ENCODE measurements at places on chromosomes 5 and 9.
A peak's percentile ranks its signal among the peaks of the same experiment; 100 is the strongest.

- no peak for ATAC-seq
Measured at GRCh38 chr5:42672925-42673324, 83.7 kb upstream of the CCDC152 start.

DNA sequence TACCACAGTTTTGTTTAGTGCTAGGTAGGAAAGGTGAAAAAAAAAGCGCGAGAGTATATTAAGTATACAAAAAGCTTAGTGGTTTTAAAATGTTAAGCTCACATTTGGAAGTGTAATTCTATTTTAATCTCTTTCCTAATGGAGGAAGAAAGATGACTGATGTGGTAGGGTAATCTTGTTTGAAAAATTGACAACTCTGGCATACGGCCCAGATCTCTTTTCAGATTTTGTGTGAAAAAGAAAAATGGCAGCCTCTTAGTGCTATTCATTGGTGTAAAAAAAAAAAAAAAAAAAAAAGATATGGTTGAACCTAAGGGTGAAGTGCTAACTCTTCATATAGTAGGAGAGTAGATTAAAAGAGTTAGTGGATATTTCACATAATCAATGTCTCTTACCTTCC, 108.0 kb downstream of the ZSWIM6 start:
- ATAC-seq = no peak

DNA sequence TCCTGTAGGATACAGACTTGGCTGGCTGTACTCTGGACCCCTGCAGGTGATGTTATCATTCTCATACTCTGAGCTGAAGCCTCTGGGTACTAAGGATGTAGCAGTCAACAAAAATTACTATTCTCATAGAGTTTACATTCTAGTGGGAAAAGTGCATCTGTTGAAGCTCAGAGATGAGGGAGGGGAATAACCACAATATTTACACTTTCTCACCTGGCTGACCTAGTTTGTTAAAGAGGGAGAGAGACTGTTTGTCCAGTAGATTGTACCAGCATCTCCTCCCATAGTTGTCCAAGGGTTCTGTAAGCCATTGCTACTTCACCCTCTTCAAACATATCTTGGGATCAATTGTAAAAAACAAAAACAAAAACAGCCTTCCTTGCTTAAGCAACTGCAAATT, 33.8 kb upstream of the CHD1 start:
- no peak for ATAC-seq

DNA sequence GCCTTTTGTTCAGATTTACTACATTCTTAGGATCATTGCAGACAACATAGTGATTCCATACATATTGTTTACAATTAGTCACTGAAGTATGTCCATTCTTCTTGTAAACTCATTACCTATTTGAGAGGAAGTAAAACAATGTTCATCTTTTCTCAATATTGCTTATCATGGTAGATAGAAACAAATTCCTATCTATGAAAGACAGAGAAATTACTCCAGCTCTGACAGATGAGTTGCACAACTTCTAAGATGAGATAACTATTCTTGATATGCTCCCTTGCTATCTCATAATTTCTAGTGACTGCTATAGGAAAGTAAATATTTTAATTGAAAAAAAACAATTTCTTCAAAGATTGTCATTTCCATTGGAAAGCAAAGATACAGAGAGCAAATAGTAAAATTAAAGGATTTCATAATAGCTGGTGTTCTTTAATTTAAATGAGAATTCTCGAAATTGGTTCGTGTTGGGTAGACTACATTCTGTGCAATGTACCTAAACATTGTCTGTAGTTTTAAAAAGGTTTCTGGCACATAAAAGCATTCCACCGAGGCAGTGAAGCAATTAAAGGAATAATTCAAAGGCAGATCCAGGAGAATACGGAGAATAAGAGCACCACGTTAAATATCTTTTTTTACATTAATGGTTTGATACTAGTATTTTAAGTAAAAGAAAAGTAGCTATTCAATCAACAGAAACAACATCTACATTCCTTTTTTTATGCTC, 1029.1 kb upstream of the ACO1 start:
- ATAC-seq = no peak

GRCh38 chr5:38595132-38595745, 38.8 kb upstream of the LIFR start:
- ATAC-seq = no peak

DNA sequence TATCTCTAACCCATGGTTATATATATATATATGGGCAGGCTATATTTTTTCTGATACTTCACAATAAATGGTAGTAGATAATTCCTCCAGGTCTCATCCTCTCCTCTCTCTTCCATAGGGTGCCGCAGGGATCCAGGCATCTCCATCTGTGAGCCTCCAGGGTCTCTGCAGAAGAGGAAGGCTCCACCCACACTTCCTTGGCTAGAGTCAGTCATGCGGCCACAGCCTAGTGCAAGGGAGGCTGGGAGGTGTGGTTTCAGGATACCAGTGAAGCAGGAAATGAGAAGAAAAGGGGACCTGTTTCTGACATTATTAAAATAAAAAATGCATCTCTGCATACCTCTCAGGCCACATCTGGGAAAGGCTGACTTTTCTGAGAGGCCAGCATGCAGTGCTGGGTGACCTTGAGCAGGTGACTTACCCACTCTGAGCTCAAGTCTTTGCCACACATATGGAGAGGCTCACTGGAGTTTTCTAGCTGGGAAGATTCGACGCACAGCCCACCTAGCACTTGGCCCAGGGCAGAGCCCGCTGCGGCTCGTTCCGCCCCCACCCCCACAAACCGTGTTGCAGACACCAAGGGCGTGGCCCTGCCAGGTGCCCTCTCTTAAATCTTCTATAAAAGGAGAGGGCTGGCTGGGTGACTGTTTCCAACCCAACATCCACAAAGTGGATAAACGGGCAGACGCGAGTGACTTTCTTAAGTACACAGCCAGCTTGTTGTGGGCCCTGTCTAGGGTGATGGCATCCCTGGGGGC, 47.9 kb downstream of the OLFM1 start:
- no peak for ATAC-seq

- no peak for ATAC-seq
Measured at GRCh38 chr5:38207343-38207742, 51.0 kb upstream of the EGFLAM start.

GRCh38 chr5:61277190-61277589, 54.9 kb upstream of the ZSWIM6 start:
- peak; percentile 35 for ATAC-seq

DNA sequence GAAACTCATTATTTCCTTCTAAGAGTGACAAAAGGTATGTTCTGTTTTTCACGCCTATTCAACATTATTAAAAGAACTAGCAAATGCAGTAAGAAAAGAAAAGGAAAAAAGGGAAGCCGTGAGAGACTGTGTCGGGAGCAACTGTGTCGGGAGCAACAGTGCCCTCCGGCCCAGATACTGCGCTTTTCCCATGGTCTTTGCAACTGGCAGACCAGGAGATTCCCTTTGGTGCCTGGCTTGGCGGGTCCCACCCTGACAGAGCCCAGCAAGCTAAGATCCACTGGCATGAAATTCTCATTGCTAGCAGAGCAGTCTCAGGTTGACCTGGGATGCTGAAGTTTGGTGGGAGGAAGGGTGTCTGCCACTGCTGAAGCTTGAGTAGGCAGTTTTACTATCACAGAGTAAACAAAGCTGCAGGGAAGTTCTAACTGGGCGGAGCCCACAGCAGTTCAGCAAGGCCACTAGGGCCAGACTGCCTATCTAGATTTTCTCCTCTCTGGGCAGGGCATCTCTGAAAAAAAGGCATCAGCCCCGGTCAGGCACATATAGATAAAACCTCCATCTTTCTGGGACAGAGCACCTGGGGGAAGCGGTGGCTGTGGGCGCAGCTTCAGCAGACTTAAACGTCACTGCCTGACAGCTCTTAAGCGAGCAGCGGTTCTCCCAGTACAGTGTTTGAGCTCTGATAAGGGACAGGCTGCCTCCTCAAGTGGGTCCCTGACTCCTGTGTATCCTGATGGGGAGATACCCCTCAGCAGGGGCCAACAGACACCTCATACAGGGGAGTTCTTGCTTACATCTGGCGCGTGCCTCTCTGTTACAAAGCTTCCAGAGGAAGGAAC, 1237.4 kb upstream of the CDH18 start:
- no peak for ATAC-seq

DNA sequence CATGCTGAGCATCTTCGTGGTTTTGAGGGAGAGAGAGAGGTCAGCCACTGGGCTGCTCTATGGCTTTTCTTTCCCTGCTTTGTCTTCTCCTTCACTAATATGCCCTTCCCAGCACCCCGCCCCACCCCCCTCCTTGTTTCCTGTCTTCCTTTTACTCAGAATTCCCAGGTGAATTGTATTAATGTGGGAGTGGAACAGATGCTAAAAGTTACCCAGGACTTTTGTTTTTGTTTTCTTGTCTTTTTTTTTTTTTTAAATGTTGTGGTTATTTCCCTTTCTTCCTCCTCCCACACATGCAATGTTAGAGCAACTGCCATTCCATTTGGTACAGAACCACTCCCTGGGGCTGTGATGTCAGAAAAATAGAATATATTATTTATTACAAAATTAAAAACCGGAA, 442.7 kb upstream of the CD180 start:
- no peak for ATAC-seq

GRCh38 chr5:173240091-173241050, 5.4 kb upstream of the NKX2-5 start:
- no peak for ATAC-seq

DNA sequence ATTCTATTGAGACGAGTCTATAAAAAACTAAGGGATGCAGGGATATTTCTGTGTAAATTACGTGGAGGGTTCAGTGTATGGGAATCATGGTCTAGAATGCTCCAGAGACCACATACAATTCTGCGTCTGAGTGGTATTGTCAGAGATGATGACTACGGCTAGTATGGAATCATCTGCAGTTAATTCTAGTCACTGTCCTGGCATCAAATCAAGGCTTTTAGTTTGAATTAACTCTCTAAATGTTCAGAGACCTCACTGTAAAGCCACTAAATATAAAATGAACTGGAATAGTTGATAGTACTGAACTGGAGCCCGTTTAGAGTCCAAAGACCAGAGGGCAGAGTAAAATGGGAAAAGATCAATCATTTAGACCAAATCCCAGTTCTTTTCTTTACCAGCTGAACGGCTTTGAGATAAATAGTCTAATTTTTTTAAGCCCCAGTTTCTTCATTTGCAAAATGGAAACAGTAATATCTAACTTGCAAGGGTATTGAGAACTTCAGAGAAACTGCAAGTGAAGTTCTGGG, 599.8 kb downstream of the EBF1 start:
- no peak for ATAC-seq

DNA sequence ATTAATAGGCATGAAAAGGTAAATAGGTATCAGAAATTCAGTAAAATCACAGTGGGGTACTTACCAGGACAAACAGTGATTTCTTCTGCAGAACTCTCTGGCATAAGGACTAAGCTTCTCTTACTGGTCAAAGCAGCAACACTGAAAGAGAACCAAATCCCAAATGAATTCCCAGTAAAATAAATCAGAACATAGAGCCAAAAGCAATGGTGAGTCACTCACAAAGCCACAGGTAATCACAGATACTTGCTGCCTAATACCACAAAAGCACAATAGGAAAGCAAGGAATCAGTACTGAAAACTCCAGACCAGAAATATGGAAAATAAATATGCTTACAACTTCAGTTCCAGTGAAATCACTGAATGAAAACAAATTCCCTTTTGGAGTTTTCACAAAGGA, 50.7 kb downstream of the UIMC1 start:
- ATAC-seq = no peak

DNA sequence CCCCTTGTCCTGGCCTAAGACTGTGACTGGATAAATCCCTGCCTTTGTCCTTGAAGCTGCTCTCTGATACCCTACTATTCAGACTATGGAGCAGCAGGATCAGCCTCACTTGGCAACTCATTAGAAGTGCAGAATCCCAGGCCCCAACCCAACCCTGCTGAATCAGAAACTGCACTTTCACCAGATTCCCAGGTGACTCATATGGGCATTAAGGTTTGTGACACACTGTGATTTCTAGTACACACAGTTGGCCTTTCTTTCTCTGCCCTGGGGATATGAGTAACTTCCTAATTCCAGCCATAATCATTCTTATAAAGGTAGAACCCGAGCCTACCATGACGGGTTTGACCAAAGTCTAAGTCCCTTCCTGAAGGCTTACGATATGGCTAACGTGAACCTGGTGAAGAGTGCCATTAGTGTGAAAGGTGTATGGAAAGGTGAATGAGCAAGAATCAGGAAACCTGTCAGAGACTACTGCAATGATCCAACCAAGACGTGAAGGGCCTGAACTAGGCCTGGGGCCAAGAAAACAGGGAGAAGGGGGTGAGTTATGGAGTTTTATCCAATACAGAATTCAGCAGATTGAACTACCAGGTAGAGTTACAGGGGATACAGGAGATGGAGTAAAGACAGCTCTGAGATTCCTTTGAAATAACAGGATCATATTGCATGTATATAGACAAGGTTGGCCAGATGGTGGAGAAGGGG, 533.0 kb downstream of the BNC2 start:
- ATAC-seq = no peak

- no peak for ATAC-seq
Measured at GRCh38 chr9:87181670-87182069, 234.4 kb upstream of the GAS1 start.

- no peak for ATAC-seq
Measured at GRCh38 chr9:89313842-89314241, 2.8 kb downstream of the CKS2 start.

DNA sequence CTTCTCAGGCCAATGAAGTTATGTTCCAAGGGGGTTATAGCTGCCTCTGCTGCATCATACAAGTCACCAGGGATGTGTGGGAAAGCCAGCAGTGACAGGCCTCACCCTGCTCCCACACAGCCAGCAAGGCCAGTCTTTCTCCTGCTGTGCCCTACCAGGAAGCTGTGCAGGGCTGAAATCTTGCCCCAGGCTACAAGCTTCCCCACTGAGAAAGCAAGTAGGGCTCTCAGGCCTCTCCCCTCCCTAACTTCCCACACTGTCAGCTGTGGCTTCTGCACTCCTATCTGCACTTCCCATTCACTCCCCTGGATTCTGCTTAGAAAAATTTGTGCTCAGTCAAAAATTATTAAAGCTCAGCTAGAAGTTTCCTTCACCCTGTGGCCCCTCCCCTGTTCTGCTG, 611.2 kb upstream of the ZNF608 start:
- ATAC-seq = no peak

GRCh38 chr5:157920828-157921170, 61.9 kb upstream of the CLINT1 start:
- ATAC-seq = no peak

DNA sequence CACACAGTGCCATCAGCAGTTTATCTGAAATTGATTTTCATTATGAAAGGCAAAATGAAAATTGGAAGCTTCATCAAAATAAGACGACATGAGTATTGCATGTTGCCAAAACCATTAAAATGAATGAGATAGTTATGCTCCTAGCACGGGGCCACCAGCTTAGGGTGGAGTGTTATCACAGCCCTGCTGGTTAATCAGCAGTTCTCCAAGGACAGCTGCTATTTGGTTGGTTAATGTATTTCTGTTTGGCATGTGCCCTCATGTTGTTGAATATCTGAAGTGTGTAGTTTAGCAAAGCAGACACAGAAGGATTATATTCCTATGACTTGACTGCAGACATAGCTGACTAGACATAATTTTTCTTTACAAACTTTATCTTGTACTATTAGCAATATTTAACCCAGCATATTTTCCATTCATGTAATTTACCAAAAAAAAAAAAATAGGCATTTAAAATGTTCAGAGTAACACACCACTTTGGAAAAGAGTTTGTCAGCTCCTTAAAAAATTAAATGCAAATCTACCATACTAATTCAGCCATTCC, 98.6 kb upstream of the PIK3R1 start:
- no peak for ATAC-seq

Data from motor neuron (in vitro differentiated cells).